NCI-H1694 (cell line): ENCODE measurements at places on chromosomes 3 and 15.

GRCh38 chr15:25718169-25718536, 145.0 kb downstream of the ATP10A start:
- no peak for DNase-seq

GRCh38 chr3:147419781-147420224, 10.6 kb downstream of the ZIC1 start:
- no peak for DNase-seq

GRCh38 chr15:65077981-65078352, 1.4 kb downstream of the KBTBD13 start:
- DNase-seq: no peak

GRCh38 chr3:8555725-8556472, 54.3 kb downstream of the LMCD1 start:
- DNase-seq: no peak

GRCh38 chr15:98705070-98705469, 56.7 kb downstream of the IGF1R start:
- no peak for DNase-seq

DNA sequence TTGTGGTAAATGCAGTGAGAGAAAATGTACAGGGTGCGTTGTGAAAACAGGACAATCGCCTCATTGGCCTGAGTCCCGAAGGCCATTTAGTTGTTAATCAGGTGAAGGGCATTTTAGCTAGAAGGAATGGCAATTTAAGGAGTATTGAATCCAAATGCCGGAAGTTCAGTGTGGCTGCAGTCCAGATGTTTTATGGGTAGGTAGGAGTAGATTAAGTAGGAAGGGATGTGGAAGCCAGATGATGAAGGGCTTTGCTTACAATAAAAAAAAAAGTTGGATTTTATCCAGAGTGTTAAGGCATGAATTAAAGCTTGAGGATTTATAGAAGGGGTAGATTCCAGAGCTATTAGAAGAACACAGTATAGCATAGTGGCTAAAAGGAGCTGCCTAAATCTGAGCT, 572.7 kb downstream of the NLGN1 start:
- no peak for DNase-seq

- no peak for DNase-seq
These were observed 379.6 kb upstream of the ATP11B start for GRCh38 chr3:182413682-182414081.
